GM19239 (cell line): ENCODE measurements at places on chromosomes 11 and 22.
A peak's percentile ranks its signal among the peaks of the same experiment; 100 is the strongest.

DNA sequence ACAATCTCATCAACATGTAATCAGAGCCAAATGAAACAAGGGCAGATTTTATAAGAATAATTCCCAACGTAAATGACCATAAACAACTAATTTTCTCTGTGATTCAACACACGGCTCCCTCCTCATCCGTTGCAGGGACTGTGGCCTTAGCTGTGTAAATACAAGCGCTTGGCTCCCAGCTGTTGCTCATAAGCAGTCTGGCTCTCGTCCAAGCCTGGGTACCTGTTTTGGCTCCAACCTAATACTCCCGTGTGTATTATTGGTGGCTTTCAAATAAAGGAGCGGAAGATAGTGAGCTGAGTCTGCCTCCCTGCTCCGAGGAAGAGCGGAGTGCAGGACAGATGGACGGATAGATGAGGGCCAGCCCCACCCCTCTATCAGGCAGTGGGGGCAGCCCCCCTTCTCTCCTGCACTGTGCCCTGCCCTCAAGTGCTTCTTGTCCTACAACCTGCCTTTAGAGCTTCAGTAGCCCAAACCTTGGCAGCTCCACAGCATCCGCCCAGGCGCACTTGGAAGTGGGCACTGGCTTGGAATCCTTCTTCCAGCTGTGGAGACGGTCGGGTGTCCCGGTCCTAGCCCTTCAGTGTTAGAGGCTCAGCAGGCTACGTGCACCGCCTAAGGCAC, 670.9 kb downstream of the BRD1 start:
- DNase-seq: no peak

- DNase-seq: no peak
Measured at GRCh38 chr11:11561991-11562390, 59.8 kb downstream of the GALNT18 start.

GRCh38 chr22:22176929-22177616, 67.5 kb upstream of the VPREB1 start:
- no peak for DNase-seq

GRCh38 chr11:59669611-59670009, 773 bp upstream of the PATL1 start:
- DNase-seq: peak; percentile 40

DNA sequence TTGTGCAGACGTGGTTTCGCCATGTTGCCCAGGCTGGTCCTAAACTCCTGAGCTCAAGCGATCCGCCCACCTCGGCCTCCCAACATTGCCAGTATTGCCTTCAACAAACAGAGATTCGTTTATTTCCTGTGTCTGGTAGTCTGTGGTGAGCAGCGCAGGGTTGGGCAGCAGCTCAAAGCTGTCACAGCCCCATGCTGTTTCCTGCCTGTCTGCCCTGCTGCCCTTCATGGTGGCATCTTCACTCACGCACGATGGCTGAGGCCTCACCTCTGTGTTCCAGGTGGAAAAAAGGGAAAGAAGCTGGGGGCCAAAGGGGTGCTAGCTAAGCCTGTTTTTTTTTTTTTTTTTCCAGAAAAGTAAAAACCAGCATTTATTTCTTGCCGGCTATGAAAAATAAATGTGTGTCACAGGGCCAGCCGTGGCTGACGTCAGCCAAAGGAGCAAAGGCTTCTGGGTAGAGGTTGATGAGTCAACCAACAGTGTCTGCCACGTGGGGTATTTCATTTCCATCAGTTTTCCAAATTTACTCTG, 28.8 kb downstream of the TBC1D22A start:
- DNase-seq: peak; percentile 77

DNA sequence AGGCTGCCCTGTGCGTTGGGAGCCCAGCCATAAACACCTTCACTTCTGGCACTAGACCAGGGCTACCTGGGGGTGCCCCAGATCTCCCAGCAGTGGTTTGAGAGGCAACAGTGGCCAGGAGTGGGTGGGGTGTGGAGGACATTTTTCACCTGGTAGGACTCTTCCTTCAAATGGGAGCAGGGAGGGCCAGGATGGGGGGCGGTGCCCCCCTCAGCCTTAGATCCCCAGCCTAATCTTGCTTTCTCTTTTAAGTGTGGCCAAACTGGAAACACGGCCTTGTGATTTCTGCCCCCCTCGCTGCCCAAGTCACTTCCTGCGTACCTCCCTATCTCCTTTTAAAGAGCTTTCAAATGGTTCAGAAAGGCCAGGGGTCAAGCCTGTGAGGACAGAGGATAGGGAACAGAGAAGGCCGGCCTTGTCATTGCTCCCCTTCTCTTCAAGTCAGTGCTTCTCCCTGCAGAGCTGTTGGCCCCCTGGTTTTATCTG, 800 bp downstream of the KCNJ5 start:
- DNase-seq: no peak

GRCh38 chr11:12116425-12117032, 6.1 kb downstream of the MICAL2 start:
- no peak for DNase-seq

DNA sequence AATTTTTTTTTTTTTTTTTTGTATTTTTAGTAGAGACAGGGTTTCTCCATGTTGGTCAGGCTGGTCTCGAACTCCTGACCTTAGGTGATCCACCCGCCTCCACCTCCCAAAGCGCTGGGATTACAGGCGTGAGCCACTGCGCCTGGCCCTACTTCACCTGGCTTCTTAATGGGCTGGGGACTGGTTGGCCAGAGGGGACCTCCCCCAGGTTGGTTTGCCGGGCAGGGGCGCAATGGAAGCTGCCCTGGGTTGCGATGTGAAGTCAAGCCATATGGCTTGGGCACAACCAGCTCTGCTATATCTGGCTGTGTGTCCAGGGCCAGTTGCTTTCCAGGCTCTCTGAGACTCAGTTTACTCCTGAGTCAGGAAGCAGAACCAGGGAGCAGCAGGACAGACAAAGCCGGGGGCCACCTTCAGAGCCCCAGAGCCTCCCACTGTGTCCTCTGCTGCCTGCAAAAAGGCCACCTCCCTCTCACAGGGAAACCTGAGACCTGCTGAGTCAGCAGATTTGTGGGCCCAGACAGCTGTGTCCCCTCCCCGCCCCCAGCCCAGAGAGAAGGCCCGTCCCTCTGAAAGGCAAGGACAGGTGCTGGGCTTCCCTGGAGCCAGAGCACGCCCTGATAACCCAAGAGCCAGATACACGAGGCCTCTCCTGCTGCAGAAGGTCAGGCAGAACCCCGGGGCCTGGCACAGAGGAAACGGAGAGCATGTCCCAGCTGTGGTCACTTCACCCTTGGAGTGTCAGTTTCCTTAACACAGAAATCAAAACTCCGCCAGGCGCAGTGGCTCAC, 29.2 kb upstream of the DAGLA start:
- DNase-seq: no peak

GRCh38 chr11:69883292-69884255, 64.4 kb upstream of the FGF3 start:
- no peak for DNase-seq

- no peak for DNase-seq
Measured at GRCh38 chr11:106853850-106854401, 164.3 kb downstream of the GUCY1A2 start.

DNA sequence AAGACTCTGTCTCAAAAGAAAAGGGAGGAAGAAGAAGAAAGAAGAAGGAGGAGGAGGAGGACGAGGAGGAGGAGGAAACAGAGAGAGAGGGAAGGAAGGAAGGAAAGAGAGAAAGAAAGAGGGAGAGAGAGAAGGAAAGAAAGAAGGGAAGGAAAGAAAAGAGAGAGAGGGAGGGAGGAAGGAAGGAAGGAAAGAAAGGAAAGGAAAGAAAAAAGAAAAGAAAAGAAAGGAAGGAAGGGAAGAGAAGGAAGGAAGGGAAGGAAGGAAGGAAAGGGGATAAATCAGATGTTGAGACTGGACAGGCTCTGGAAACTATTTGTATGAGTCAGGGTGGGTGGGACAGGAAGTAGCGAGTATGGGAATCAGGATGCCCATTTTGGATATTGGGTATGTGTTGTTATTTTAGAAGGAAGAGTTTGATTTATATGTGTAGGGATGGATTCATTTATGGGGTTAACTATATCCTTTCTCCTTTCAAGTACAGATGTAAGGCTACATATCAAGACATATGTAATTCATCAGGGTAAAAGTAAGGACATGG, 6.0 kb upstream of the RPL3 start:
- DNase-seq: no peak

DNA sequence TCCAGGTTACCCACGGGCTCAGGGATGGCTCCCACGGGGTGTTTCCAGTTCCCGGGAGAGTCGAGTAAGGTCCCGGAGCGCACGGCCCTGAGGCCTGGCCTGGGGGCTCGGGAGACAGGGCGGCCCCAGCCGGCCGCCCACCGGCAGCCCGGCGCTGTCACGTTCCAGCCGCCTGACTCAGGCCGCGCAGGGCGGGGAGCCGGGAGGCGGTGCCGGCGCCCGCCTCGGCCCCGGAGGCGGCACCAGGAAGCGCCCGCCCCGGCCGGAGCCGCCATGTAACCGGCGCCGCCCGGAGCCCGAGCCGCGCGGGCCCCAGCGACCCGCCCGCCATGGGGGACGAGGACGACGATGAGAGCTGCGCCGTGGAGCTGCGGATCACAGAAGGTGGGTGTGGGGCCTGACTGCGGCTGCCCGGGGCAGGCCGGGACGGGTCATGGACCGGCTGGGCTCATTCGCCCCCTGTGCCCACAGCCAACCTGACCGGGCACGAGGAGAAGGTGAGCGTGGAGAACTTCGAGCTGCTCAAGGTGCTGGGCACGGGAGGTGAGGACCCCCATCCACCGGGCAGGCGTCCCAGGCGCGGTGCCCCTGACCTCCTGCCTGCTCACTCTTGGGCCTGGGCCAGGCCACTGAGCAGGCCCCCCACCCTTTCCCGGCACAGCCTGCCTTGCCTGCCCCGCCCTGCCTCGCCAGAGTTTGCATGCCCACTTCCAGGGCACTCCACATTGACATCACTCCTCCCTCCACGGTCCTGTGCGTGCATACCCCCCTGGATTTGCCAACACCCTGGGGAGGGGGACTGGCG, at the start of gene RPS6KA4:
TSS of gene RPS6KA4 (plus strand) at position 256 of the 805 bp plus-strand sequence. CDS start at position 330, 74 bp downstream.
- peak; percentile 90 for DNase-seq

DNA sequence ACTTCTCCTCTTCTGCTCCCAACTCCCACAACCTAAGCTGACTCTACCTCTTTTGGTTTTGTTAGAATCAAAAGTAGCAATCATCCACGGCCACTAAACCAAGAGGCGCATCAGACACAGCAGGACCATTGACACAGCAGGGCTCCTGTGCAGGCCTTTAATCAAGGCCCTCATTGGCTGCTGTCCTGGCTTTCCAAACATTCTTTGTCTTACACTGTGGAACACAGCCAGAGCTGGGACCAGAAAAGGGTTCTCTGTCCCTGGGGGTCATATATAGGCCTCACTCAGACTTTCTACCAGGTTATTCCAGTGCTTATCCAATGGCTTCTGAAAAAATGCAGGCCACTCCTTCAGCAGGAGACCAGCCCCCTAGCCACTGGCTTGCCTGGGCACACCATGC, 212.7 kb upstream of the NTM start:
- DNase-seq: no peak

- DNase-seq: no peak
Measured at GRCh38 chr11:128563942-128564641, 23.3 kb downstream of the ETS1 start.

DNA sequence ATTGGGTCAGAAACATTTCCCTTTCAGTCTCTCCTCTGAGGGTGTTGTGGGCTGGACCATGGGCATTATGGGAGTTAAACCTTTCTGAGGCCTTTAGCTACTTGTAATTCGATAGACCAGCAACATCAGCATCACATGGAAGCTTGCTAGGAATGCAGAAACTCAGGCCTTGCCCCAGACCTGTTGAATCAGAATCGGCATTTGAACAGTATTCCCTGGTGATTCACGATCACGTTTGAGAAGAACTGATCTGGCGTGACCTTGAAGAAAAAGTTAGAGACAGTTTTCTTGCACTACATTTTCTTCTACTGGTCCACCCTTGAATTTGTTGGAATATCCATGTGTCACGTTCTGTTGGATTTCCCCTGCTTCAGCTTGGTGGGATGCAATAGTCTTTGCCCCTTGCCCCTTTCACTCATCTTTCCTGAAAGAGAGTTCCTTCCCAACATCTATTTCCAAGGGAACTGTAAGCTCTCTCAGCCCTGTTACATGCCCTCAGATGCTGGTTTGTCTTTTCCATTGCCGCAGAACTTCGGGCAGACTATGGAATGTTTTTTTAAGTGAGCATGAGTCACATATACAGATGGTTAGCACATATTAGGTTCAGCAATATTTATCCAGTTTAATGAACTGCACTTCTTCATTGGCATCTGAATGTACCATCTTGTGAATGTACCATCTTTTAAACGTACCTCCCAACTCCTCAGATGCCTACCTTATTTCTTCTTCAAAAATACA, 23.9 kb downstream of the EHF start:
- no peak for DNase-seq

- DNase-seq: no peak
Measured at GRCh38 chr11:79229047-79229446, 211.8 kb downstream of the TENM4 start.
